ENCODE measurements at places on chromosomes 2 and 18.

DNA sequence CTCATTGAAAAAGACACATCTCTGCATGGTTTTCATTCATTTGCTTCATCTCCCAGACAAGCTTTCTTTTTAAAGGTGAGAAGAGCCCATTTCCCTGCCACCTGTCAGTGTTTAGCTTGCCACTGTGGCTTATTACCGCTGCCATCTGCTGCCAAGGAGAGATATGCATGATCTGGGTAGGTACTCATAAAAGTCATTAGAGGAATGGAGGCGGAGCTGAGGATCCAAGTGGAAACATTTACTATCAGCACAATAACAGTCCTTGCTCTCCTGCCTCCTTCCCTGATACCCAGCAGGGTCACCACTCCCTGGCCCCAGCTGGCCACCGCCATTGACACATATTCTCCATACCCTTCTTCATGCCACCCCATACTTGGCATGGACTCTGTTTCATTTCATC is 390.4 kb downstream of the TSN start:
- no peak for DNase-seq

DNA sequence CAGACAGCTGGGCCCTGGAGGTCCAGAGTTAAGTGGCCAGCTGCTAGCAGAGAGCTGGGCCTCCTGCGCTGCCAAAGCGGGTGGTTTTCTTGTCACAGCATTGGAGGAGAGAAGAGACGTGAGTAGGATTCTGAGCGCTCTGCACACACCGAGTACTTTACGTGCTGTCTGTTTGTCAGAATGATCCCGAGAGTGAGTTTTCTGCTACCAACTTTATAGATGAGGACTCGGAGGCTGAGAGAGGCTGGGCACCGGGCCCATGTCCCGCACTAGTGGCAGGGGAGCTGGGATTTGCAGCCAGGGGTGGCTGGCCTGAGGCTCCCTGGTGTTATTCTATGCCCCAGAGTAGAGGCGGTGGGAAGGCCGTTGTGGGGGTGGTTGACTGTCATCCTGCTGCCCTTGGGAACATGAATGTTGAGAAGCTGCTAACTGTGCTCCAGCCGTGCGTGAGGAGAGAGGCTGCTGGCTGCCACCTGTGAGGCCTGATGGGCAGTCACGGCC is 36.3 kb upstream of the MBP start:
- DNase-seq, result no peak

DNA sequence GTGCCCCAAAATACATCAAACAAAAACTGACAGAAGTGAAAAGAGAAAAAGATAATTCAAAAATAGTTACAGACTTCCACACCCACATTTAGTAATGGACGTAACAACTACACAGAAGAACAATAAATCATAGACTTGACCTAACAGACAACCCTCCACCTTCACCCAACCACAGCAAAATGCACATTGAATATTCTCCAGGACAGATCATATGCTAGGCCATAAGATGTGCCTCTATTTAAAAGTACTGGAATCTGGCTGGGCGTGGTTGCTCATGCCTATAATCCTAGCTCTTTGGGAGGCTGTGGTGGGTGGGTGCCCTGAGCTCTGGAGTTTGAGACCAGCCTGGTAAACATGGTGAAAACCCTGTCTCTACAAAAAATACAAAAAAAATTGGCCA is 20.0 kb downstream of the SLC66A2 start:
- DNase-seq, result no peak

DNA sequence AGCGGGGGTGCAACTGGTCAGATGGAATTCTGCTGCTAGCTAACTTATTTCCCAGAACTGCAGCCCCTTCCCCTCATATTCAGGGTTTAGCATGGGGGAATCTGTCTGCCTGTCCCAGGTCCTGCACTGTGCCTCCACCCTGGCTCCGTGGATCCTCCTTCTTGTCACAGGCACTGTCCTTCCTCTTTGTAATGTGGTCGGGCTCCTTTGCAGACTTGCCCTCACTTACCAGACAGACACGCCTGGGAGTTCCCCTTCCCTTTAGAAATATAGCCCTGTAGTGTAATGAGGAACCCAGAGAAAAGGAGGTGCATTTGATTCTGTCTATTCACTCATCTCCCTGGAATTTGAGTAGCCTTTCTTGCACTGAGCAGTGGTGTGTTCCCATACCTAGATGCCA is 108.7 kb downstream of the TRIM43 start:
- no peak for DNase-seq

DNA sequence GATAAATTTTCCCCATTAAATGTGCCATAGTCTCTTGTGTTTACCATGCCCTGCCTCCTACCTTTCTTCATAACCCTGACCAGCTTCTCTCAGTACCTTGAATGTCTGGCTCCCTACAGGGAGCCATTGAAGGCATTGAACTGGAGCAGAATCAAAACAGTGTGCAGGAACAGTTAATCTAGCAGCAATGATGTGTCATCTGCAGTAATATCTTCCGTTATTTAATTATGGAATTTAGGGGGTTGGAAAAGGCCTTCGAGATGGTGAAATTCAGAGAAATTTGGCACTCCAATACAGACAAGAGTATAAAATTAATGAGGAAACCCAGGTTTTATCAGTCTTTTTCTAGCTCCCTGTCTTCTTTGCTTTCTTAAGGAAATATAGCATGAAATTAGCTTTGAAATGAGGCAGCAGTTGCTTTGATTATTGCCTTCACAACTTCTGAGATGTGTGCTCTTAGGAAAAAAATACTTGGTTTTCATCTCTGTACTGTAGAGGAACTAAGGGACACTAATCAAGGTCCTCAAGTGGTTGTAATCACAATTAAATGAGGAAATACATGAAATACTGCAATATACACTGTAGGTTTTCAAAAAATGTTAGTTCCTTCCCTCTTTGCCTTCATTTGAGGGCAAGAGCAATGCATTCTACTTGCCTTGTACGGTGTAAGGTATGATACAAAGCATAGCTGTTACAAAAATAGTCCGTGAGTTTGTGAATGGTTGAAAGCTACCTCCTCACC is 369.1 kb downstream of the SETBP1 start:
- no peak for DNase-seq

Measured in NCI-H2107 (cell line).